Naive thymus-derived CD8-positive, alpha-beta T cell (primary cell): ENCODE measurements at places on chromosomes 3 and 15. TPM values are rescaled to one million over a fixed set of nuclear protein-coding genes. Genes with fewer than 3 reads are reported as not detected.

DNA sequence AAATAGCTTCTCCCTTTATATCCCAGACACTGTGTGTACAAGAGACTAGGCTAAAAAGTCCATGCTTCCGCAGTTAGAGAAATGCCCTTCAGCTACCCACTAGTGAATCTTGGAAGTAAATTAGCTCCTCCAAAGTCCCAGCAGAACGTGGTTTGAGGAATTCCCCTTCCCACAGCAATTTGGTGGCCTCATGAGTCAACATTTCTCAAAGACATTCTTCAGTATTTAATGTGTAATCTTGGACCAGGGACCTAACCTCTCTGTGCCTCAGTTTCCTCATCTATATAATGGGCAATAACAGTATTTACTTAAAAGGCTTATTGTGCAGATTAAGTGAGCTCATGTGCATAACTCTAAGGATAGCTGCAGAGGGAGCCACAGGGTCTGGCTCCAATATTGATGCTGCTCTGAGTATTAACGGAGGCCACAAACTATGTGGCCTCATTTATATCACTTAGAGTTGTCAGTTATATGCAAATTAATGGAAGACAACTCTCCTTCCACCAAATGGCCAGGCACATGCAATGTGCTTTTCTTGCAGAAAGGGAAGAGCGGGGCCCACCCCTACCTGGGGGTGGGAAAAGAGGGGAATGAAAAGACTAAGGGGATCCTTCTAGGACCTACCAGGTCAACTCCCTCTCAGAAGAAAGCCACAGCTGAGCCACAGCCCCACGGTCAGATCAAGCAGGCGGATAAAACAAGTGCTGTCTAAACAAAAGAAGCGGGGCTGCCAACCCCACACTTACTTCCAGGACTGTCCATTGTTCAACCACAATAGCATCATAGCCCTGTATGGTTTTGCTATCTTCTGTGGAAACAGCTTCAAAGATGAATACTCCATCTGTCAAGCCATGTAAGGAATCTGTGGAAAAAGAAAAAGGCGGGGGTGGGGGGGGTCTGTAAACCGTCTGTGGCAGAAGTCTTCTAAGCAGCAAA, 92.4 kb downstream of the OXNAD1 start:
- DNase-seq, result no peak

DNA sequence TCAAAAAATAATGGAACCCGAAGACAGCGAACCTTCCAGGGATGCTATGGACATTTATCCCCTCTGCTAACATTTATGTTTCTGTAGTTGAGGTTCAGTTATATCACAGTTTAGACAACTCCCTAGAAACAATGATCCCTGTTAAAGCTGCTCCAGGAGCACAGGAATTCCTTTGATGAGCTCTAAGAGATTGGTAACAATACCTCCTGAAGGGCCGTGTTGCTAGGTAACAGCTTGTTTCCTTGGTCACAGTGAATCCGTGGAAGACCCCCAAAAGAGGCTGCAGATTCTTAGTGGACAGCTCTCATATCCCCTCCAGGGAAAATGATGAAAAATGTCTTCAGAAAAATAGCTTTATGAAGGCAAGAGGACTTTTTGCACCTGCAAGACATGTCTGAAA, 160.2 kb downstream of the SERPINI1 start:
- no peak for DNase-seq

- no peak for DNase-seq
Observed at GRCh38 chr3:105844704-105845103, 24.1 kb downstream of the CBLB start.

GRCh38 chr3:164620423-164620822, 457.9 kb downstream of the SI start:
- no peak for DNase-seq

GRCh38 chr15:41928637-41929620, 35.1 kb upstream of the SPTBN5 start:
- DNase-seq, result no peak

DNA sequence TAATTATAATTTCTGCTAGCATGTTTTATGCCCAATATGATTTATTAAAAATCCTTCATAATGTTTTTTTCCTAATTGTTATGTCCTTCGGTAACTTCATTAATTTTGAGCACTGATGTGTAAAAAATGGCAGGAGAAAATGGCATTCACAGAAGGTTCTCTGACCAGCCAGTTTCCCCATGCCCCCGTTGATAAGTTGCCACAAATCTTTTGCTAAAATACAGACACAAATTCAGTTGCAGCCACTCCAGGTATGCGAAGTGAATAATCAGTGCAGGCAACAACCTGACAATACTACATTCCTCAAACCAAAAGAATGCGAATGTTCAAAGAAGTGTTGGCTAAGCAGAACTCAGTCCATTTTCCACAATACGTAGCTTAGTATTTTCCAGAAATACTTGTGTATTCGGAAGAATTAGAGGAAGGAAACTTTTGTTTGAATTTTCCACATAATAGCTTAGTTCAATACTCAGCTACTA, 32.7 kb downstream of the CHL1 start:
- DNase-seq, result no peak

DNA sequence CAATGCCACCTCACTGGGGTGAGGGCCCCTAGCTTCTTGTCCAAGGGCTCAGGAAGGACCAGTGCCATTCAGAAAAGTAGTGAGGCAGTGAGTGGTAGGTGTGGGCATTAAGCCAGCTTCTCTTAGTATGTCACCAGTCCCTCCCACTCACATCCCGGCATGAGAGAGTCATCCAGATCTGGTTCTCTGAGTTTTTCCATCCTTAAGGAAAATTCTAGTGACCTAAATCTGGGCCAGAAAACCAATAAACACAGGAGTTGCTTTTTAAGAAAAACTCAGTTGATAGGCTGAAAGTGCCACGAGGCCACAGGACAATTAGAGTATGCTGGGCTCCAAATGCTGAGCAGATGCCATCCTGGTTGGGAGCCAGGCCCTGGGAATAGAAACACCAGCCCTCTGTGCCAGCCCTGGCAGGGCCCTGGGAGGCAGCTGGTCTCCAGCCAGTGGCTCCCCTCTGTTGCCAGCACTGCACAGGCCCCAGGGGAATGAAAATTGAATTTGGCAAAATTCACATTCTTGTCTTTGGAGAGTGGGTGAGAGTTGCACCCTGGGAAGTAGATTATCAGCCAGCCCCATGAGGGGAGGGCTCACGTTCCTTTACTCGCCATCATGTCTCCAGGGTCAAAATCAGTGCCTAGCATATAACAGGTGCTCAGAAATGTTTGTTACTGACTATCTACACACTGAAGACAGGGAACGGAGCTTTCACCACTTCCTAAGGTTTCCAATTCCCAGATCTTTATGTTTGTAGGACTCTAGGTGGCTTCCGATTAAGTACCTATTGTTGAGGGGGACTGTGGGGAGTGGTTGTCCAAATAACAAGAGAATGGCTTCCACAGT, 52.8 kb downstream of the FAM43A start:
- no peak for DNase-seq

- no peak for DNase-seq
Observed at GRCh38 chr15:88321271-88321670, 64.7 kb upstream of the NTRK3 start.

DNA sequence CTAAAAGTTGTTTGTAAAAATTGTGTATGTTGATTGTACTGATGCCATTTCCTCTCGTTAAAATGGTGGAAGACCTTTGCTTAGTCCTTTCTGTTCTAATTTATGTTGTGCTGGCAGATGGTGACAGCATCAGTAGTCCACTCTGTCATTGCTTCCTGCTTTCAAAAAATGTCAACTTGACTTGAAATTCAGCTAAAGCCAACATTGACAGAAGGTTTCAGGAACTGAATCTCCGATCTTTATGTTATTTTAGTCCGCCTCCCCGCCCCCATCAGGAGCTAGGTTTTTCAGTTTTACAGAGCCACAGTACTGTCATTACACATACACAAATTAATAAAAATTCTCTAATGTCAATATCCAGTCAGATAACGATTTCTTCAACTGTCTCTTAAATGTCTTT, 1.5 kb downstream of the CEP63 start:
- no peak for DNase-seq

GRCh38 chr3:53811143-53811927, 34.9 kb downstream of the CHDH start:
- no peak for DNase-seq

GRCh38 chr3:122263058-122263457, 62.0 kb upstream of the CSTA start:
- DNase-seq, result no peak

DNA sequence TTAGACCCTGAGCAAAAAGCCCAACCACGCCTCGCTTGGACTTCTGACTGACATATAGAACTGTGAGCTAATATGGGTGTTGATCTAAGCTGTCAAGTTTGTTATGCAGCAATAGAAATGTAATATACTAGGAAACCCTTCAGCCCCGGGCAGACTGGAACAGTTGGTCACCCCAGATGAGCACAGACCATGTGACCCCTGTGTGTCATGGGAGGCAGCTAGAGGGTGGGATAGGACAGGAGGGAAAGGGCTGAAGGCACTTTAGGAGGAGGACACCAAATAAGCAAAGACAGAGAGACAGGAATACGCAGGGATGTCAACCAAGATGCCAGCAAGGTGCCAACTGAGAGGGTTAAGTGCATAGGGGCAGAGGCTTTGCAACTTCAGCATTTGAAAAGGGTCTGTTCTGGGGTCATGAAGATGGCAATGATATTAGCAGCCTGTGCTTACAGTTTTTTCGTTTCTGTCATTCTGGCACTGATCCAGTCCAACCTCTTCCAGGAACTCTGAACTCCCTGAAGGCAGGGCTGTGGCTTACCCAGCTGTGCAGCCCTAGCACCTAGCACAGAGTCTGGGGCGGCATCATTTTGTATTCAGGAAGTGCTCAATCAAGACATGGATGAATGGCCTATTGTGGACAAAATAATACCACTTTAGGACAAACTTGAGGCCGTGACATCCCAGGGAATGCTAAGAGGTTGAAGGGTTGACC, 51.4 kb downstream of the HES1 start:
- no peak for DNase-seq

GRCh38 chr3:124076235-124076634, 84.3 kb upstream of the ROPN1 start:
- no peak for DNase-seq

GRCh38 chr3:194631696-194632095, 1.5 kb downstream of the TMEM44 start:
- no peak for DNase-seq

DNA sequence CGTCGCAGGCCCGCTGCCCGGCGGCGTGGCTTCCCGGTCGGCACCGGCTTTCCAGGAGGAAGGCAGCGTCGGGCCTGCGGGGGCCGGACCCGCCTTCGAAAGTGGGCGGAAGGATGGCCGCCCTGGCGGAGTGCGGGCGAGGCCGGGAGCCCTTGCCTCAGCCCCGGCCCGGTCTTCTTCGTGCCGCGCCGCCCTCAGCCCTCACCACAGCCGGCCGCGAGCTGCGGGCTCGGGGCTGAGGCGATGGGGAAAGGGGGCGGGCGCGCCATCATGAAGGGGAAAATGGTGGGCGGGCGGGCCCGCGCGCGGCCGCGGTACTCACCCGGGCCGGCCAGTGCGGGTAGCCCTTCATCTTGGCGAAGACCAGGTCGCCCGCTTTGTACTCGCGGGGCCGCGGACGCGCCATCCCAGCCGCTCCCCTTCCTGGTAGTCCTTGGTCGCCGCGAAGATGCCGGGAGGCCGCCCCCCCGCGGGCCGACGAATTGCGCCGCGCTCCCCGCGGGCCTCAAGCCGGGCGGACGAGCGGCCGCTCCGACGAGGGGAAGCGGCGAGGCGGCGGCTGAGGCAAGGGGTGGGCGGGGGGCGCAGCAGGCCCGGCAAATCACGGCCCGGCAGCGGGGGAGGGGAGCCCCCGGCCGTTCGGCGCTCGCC, 489 bp downstream of the HDGFL3 start:
- DNase-seq, result peak; percentile 1

DNA sequence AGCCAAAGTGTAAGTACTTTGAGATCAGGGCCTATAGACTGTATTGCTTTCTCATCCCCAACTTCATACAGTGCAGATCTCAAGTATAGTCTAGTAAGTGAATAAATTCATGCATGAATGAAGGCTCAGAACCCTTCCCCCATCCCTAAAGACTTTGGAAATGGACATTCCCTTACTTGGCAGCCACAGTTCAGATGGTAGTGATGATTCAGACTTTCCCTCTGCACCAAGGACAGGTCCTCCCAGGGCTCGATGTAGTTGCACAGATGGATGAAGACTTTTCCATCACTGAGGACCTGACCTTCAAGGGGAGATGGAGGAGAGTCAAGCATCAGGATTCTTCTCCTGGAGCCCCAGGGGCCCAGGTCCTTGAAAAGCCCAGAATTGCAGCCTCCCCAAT, 4.6 kb downstream of the TIMP4 start:
- no peak for DNase-seq

- DNase-seq, result no peak
Observed at GRCh38 chr15:86375733-86376280, 296.1 kb downstream of the AGBL1 start.

GRCh38 chr3:29463304-29463703, 182.4 kb downstream of the RBMS3 start:
- DNase-seq, result no peak

DNA sequence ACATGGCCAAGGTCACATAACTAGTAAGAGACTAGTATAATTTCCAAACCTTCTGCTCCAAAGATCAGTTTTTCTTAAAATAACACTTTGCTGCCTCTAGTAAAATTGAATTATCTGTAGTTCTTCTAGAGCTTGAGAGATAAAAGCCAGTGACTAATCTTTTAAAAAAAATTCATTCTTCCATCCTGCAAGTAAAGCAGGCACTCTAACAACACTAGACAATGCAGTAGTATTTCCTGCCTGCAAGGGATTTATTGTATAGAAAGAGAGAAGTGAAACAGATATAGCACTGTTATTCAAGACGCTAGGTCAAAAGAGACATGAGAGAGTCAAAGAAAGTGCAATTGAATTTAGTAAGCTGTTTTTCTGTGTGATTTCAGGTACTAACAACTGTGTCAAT, 159.5 kb upstream of the TBC1D5 start:
- no peak for DNase-seq

DNA sequence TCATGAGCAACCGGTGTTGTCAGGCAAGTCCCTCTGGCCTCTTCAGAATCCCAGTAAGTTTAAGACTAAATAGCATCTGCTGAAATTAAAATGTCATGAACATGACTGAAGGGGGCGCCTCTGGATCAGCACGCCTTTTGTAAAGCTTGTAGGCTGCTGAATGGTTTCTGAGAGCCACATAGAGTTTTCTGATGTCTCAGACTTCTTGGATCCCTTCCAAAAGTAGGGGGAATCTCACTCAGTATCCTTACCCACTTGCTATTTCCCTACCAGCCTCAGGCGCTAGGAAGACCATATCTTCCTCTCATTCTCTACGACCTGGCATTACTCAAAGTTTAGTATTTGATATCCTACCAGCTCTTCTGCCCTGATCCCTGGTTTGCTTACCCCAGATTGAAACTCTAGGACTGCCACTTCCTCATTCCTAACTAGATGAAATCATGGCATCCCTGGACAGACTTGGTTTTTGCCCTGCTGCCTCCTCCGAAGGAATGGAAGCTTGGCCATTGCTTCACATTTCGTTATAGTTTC, 62.7 kb upstream of the CD47 start:
- DNase-seq, result no peak

LDHAL6B gene
- not detected for total RNA-seq

CHST13 gene
- not detected for total RNA-seq

HTR3E gene
- total RNA-seq, result not detected

UBAP1L gene
- 14.2 TPM for total RNA-seq

EFCAB12 gene
- total RNA-seq, result 2.3 TPM

C2CD4B gene
- total RNA-seq, result not detected

CD200 gene
- 1.7 TPM for total RNA-seq

MINAR1 gene
- total RNA-seq, result 0.47 TPM

WDR72 gene
- not detected for total RNA-seq

CCR2 gene
- total RNA-seq, result 0.16 TPM

PRRT3 gene
- 6.3 TPM for total RNA-seq

IQCF5 gene
- total RNA-seq, result not detected
